ENCODE measurements at places on chromosomes 7 and 10.
A peak's percentile ranks its signal among the peaks of the same experiment; 100 is the strongest.

GRCh38 chr10:93715345-93715744 is 13.0 kb upstream of the FRA10AC1 start:
- no peak for DNase-seq

GRCh38 chr10:105068497-105068896 is 427.4 kb downstream of the SORCS3 start:
- DNase-seq = peak; percentile 3

DNA sequence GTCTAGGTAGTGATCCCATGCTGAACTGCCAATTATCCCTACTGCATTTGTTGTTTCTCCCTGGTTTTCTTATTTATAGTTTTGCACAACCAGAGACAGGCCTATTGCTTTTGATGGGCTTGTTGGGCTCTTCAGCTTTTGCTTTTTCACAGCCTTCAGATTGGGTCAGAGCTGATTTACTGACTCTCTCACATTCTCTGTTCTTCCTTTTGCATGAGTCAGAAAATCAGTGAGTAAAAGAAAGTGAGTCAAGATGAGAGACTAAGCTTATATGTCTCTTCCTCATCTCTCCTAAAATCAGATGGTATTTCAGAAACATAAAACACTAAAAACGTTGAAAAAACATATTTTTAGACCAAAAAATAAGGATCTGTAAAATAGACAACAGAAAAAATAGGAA is 1135.4 kb downstream of the XPNPEP1 start:
- peak; percentile 87 for DNase-seq

DNA sequence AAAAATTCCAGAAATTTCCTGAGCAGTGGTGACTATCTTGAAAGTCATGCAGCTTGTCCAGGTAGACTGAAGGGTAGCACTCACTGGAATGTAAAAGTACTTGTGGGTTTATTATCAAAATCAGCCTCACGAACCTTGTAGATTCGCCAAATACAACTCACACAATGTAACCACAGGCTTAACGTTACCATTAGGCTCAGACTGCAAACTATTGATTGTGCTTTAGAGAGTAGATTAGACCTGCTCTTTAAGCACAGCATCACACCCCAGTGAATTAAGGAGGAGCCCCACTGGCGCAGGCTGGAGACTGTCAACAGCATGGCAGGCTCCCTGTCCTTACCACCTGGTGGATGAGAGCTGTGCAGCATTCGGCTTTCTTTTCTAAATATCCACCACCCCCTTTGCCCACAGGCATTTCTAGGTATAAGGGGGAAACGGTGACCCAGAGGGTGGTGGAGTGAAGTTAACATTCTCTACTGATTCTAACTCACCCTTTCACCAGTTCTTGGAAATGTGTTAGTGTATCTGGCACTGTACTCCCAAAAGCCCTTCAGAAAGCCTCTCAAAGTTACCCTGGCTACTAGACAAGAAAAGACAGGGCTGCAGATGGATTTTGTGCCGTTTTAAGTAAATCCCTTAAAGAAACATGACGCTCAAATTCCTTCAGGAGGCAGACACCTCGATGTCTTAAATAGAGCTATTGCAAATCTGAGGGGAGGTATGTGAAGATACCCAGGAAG is 56.6 kb downstream of the GSDME start:
- peak; percentile 13 for DNase-seq

DNA sequence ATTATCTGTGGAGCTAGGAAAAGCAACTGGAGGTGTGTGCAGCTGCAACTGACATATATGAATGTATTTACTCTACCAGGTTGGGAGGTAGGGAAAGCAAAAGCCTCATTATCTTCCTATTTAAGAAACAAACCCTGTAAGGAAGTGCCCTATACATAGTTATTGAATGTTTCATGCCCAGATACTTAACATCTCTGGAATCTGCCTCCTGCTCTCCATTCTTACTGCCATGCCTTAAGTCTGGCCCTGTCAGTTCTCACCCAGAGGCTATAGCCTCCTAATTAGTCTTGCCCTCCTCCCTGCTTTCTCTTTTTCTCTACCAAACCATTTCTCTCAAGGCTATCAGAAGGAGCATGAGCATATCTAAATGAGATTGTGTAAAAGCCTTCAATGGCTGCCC is 542.6 kb upstream of the LRRN3 start:
- DNase-seq = no peak

DNA sequence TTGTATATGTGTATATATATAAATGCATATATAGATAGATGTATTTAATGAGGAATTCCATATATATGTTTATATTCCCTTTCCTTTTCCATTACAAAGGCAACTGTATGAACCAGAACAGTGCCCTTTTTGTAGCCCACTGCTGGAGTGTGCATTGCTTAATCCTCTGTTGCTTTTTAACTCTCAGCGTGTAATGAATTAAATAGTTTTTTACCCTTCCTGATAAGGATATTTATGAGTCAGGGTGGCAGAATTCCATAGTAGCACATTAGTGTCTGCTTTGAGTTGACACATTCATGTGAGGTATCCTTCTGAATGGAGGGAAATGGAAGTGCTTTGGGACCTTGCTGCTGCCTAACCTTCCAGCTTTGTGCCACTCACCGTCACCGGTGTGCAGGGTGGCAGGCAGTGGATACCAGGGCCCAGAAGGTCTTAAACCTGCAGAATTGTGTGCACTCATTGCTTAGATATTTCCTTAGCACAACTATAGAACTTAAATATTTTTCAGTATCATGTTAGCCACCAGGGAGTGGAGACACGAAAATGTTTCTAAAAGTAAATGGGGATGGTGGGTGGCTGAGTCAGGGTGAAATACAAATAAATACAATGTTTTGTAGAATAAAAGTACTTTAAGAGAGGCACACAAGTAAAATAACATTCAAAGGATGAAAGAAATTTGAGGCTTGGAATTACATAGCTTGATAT is 117.9 kb downstream of the SND1 start:
- DNase-seq = peak; percentile 34

GRCh38 chr10:1515780-1516491 is 221.4 kb downstream of the ADARB2 start:
- no peak for DNase-seq

- no peak for DNase-seq
Observed at GRCh38 chr7:69714886-69715576, 116.8 kb downstream of the AUTS2 start.

All from ELR (cell line).